Left forelimb (tissue), 1 donor: ENCODE measurements at places on chromosomes 7 and 10.

DNA sequence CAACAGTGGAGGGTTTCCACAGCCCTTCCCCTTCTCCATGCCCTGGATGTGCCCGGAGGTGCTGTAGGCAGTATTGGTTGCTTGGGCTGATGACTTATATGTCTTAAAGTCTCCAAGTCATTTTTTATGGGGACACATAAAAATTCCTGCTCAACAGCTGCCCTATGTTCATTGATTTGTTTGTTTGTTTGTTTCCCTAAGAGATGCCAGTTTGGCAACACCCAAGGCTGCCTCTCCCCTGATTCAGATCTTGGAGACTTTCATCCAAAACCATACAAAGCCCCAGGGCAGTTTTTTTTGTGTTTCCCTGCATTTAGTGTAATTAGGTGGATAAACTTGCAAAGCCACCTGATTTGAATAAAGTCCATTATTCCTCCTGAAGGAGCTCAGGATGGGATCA is 115.3 kb downstream of the PLPP4 start:
- DNase-seq, result no peak

DNA sequence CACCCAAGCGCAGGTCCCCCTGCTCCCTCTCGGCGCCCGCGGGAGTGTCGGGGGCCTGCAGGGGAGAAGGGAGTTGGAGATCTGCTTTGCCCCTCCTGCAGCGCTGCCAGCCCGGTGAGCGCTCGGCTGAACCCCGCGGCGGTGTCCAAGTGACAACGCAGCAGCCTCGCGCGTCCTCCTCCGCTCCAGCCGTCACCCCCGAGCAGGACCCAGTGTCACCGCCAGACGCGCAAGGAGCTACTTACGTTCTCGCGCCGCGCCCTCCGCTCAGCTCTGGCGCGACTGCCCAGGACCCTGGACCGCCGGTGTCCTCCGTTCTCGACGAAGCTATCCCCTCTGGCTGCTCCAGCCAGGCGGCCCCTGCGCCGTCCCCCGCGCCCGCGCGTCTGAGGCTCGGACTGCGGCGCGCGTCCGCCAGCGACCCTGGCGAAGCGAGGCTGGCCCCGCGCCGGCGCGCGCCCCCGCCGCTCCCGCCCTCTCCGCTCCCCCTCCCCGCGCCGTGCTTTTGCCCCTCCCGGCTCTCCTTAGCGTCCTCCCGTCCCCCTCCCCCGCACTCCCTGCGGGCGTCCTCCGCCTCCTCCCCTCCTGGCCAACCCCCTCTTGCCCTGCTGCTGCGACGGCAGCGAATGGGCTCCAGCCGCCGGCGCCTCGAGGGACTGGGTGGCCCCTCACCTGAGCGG is at the start of gene NRCAM:
Gene NRCAM, minus strand, starts transcription at position 439 of the 680 bp plus-strand sequence. CDS start 216,372 bp downstream, outside the sequence.
- peak; percentile 76 for DNase-seq

DNA sequence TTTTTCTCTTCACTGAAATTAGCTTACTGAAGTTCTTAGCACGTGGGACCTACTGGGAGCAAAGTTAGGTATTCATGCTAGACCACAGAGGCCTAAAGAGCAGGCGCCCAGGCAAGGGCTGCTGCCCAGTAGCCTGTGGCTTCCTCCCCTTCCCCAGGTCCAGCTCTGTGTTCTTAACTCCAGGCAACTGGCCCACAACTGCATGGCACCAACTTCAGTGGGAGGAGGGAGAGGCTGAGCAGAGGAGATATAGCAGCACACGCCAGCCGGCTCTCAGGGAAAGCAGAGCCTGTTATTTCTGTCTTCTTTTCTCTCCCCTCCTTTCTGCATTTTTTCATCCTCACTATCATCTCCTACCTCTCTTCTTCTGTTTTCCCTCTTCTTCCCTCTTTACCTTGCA is 67.4 kb downstream of the PCGF5 start:
- no peak for DNase-seq

- DNase-seq, result no peak
Measured at GRCh38 chr7:70698219-70698832, 433.6 kb upstream of the GALNT17 start.

GRCh38 chr10:60446851-60447250 is 57.2 kb upstream of the ANK3 start:
- DNase-seq, result no peak

GRCh38 chr10:72297281-72297804 is 23.6 kb downstream of the DDIT4 start:
- DNase-seq, result no peak

DNA sequence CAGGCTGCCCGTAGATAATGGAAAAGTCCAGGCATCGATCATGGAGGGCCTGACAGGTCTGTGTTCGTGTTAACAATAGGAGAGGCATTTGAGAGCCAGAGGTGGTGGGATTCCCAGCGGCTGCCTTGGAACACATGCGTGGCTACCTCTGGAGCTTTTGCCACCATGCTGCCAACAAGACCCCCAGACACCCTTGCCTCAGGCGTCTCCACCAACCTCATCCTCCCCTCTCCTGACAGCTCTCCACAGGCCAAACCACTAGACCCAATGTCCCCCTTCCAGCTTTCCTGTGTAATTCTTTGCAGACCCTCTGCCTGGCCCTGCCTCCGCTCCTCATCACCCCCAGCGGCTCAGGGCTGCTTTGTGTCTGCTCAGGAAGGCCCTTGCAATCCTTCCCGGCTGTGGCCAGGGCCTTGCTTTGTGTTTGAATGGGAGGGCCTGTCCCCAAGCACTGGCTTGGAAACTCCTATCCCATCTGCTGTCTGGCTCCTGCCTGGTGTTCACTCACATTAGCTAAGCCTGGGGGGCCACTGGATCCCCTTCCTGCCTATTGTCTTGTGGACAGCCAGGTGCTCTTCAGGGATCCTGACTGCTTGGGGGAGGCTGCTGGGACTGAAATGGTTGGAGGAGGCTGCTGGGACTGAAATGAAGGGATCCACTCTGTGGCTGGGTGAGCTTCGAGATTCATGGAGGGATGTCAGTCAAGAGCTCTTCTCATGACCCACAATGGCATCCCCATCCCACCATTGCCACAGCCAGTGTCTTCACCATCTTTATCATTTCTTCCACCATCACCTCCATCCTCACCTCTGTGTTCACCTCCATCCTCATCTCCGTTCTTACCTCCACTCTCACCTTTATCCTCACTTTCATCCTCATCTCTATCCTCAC is 60.8 kb upstream of the ELN start:
- DNase-seq, result no peak

- no peak for DNase-seq
Measured at GRCh38 chr10:70582793-70583668, 19.5 kb downstream of the PRF1 start.
